NCI-H524 treated with DMSO at 0.1 percent for 48 hours (cell line): ENCODE measurements at places on chromosomes 2 and 18.
A peak's percentile ranks its signal among the peaks of the same experiment; 100 is the strongest.

GRCh38 chr2:219645631-219646527 is 18.4 kb downstream of the SLC4A3 start:
- no peak for DNase-seq

GRCh38 chr2:58032016-58032763 is 14.4 kb upstream of the VRK2 start:
- no peak for DNase-seq

GRCh38 chr2:143354050-143354750 is 225.0 kb downstream of the ARHGAP15 start:
- DNase-seq: no peak

DNA sequence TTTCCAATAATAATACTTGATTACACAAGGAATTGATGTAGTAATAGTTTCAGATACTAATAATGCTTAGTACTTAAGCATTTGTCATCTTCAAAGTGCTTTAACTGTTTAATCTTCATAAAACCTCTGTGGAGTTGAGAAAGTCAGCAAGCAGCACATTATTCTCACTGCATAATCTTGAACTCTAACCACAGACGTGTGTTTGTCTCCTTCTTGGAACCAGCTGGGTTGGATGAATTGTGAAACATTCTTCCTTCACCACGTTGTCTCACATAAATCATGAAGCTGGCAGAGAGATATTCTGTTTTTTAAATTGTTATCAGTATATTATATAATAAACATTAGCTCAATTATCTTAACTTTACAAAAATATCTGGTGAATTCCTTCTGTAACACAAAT is 55.1 kb upstream of the LDAH start:
- no peak for DNase-seq

GRCh38 chr2:225317186-225317585 is 82.3 kb upstream of the NYAP2 start:
- no peak for DNase-seq

- no peak for DNase-seq
Measured at GRCh38 chr18:3792711-3793110, 342.7 kb downstream of the TGIF1 start.

GRCh38 chr2:197211881-197212342 is 98.7 kb downstream of the ANKRD44 start:
- no peak for DNase-seq

DNA sequence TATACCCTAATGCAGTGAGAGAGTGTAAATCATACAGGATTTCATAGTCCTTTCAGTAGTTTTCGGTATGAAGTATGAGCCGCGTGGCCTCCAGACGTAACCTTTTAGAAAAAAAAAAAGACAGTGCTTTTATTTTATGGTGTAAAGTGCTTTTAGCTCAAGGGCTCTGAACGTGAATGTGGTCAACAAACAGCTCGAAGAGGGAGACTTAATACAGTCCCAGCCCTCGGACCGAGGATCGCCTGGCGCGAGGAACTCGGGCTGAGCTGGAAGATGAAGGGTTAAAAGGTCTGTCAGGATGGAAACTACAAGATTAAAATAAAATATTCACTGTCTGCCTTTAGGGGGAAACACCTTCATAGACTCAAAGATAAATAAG is 4.0 kb upstream of the BCL11A start:
- DNase-seq: no peak

GRCh38 chr18:22847867-22848451 is 85.2 kb upstream of the RBBP8 start:
- DNase-seq: no peak

DNA sequence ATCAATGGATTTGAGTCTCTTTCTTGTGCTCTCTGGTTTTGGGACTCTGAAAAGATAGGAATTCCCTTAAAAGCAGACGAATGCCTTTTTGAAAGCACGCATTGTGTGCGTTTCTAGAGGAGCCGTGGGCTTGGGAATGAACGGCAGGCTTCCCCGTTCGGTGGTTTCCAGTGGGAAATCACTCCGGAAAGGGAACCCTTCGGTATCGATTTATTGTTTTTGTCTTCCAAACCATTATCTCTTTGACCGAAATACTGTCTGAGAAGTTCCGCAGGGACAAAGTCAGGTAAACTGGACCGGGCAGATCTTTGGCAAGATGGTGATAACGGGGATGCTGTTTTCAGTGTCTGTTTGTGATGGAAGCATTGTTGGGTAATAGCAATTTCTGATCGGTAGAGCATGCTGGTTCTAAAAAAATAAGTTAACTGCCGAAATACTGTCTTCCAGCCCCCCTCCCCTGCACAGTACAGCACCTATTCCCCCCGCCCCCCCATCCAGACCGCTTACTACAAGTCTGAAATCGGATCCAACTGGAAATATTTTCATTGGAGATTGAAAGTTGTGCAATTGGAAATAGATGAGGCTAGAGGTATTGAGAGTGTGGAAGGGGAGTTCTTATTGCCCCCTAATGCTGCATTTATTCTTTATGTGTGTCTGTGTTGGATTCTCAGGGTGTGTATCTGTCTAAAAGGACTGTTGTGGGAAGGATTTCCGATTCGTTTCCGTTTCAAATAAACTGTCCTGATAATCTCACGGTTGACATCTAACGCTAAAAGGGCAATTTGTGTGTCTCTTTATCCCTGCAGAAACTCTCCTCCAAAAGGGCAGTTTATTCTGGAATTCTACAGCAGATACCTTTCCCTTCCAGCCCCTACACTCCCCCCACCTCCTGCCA is 635 bp downstream of the SETBP1 start:
- no peak for DNase-seq

- no peak for DNase-seq
Measured at GRCh38 chr2:204713211-204713610, 167.9 kb downstream of the PARD3B start.

DNA sequence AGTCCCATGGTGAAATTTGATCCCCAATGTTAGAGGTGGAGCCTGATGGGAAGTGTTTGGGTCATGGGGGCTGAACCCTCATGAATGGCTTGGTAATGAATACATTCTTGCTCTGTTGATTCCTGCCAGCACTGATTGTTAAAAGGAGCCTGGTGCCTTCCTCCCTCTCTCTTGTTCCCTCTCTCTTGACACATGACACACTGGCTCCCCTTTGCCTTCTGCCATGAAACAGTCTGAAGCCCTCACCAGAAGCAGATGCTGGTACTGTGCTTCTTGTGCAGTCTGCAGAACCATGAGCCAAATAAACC is 30.6 kb upstream of the EPC2 start:
- DNase-seq: no peak

DNA sequence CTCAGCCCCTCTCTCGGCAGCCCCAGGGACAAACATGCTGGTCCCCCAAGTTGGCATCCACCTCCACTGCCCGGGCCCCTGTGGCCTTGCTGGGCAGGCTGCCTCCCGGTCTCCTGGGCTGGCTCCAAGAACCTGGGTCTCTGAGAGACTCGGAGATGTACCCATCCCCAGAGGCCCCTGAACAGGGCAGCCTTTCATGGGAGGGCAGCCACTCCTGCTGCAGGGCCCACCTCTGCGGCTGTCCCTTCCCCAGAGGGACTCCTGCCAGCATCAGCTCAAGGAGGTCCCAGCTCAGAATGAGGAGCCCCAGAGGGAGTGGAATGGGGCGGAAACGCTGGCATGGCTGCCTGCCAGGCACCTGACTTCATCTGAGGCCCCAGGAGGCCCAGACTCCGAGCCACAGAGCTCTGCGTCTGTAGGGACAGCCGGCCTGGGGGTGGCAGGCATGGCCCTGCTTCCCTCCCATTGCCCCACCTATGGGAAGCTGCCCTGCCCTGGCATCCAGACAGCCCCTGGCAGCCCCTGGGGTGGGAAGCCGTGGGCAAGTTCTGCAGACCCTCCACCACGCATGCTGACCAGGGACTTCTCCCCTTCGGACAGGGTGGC is 857 bp upstream of the CROCC2 start:
- no peak for DNase-seq

- DNase-seq: no peak
Measured at GRCh38 chr2:177900082-177900481, 172.5 kb downstream of the PDE11A start.

GRCh38 chr18:45384137-45384961 is 230.9 kb upstream of the SLC14A2 start:
- DNase-seq: peak; percentile 5

- no peak for DNase-seq
Measured at GRCh38 chr18:55185391-55185790, 226.1 kb upstream of the CCDC68 start.

GRCh38 chr2:224966613-224967012 is 75.7 kb downstream of the DOCK10 start:
- DNase-seq: no peak

DNA sequence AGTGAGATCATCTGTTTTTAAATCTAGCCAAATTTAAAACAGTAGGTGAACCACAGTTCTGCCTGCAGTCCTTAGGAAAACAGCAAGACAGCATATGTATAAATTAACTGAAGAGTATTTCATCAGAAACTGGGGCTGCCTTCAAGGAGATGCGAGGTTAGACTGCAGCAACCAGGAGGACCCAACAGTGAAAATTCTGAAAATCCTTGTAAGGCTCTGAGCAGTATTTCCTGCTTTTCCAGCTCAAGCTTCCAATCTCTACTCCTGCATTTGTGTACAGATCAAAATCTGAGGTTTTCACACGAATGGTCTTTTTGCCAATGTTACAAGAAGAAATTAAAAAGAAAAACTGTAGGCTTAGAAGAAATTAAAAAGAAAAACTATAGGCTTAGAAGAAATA is 43.7 kb downstream of the CERKL start:
- DNase-seq: no peak

DNA sequence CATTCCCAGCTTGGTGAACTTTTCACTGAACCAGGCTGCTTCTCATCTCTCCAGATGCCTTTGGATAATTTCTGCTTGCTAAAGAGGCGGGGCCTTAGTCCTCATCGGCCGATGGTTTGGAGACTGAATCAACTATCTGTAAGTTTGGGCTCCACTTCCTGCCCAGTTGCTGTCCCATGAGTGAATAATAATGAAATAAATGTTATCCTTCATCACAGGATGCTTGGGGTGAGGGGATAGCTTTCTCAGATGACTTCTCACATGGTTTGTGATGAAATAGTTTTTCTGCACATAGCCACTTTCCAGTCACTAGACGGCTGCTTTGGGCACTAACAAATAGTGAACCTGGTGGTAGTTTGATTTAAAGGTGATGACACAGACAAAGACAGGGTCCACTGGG is 376.6 kb upstream of the TRIB2 start:
- no peak for DNase-seq

DNA sequence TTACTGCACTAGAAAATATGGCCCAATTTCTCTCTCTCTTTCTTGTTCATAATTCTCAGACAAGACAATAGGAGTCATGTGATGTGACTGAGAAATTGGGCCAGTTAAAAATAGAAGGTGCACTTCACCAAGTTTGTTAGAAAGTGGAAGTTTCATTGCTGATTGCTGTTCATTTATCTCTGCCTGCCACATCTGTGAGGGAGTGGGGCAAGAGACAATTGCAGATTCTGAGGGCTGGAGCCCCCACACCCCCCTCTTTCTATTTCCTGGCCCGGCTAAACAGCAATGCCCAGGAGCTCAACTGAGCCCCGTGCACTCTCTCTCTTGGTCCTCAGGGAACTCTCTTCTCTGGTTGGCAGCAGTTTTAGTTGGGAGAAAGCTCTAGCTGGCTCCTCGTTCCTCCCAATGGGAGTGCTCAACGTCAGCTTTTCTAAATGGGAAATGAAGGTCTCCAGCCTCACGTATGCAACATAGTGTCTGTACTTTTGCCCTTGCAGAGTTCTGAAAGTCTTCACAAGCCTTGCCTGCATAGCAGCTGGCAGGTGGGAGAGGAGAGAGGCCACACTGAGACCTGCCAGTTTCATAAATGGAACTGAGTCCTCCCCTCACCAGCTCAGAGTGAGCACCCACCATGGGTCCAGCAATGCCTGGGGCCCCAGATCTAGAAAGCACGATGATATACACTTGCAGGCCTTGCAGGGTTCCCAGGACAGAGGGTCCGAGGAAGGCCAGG is 115.7 kb downstream of the MYCN start:
- DNase-seq: no peak

DNA sequence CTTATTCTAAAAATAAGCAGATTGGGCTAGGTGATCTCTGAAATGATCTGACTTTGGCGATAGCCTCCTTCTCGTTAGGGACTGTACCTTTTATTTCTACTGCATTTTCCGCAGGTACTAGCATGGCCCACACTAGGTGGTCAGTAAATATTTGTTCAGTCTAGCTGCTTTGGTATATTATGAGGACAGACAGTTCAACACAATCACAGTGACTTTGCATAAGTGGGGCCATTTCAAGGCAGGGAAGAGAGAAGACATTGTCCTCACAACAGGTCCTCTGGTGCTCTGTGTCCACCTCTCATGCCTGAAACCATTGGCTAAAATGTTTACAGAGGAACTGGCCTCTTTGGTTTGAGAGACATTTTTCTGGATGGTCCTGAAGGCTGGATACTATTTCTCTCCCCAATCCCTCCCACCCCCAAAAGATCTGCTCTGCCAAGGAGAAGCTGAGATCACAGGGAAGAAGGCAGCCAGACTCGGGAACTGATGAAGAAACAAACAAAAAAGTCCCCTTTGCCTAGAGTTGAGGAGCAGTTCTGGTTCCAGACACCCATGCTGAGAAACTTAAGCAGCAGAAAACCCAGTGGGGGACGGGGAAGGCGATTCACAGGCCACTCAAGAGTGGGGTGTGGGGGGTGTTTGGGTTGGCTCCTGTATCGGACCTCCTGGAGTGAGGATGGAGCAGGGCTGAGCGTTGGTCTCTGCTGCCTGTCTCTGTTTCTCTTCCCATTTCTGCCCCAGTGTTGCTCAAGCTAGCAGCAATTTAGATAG is 2.9 kb upstream of the TNP1 start:
- no peak for DNase-seq

GRCh38 chr2:96730212-96730611 is 9.7 kb downstream of the LMAN2L start:
- DNase-seq: no peak

DNA sequence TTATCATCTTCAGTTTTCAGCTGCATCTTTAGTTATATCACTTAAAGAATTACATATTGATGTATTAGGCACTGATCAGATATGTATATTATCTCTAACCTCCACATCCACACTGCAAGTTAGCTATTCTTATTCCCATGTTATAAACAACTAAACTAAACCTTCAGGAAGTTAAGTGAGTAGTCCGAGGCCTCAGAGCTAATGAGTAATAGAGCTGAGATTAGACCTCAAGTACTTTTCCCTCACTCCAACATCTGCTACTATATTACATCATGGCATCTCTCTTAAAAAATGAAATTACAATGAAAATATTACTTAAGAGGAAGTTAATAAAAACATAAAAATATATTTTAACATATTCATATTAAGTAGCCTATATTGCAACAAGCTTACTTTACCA is 183.6 kb upstream of the MAP2 start:
- DNase-seq: peak; percentile 41

GRCh38 chr2:149559341-149560068 is 28.1 kb downstream of the MMADHC start:
- DNase-seq: peak; percentile 8

DNA sequence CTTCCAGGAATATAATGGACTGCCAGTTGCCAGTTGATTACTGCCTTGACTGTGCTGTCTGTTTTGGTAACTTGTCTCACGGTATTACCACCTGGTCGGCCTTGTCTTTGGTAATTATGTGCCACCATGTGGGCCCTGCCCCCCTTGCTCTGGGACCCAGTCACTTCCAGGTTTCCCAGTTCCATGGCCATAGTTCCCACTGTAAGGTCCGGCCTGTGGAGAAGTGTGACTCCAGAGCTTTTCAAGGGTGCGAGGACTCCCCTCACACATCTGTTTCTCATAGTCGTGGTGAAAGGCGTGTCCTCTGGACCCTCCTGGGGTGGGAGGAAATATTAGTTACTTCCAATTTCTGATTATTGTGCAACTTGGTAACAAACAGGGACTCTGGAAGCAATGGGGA is 150.5 kb downstream of the SEPTIN10 start:
- DNase-seq: no peak

GRCh38 chr2:231568785-231569435 is 23.8 kb upstream of the TEX44 start:
- no peak for DNase-seq
